Upper lobe of right lung (tissue), 1 donor: ENCODE measurements at places on chromosomes 7 and 10. TPM values are rescaled to one million over a fixed set of nuclear protein-coding genes. Genes with fewer than 3 reads are reported as not detected.
A peak's percentile ranks its signal among the peaks of the same experiment; 100 is the strongest.

DNA sequence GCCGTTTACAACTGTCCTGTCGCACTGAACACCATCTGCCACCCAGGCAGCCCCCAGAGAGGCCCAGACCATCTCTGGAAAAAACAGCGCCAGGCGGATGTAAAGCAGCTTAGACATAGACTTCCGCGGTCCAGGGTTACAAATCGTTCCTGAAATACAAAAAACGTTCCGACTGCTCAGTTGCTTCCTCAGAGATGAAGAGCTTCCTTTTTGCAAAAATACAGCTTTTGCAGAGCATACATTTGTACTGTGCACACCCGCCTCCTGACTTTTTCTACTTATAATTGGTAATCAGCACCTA lies 11.4 kb downstream of the DAGLB start:
- peaks cover 31% of the 10 kb centered on the region for H3K4me1 ChIP-seq
- H3K27me3 ChIP-seq: no peaks in the 10 kb centered on the region
- peak overlapping the region; percentile 19 for H3K27ac ChIP-seq
- H3K36me3 ChIP-seq: peaks cover 21% of the 10 kb centered on the region

The OR2A5 gene
- total RNA-seq: not detected

The RNLS gene
- total RNA-seq: 3.7 TPM

DNA sequence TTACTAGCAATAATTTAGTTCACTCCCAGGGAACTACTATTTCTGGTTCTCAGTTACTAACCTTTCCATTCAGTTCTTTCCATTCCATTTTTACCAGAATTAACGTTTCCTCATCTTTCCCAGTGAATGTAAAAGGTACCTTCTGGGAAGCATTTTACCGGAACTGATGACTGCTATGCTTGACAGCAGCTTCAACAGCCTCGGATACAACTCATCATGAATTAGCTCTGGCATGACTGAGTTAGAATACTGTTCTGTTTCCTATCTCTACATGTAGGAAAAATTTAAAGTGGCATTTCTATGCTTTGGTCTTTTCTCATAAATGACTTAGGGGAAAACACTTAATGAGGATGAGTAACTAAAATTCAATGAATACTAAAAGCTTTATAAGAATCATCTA lies 18.6 kb downstream of the TAS2R41 start:
- H3K27me3 ChIP-seq: no peaks in the 10 kb centered on the region
- H3K36me3 ChIP-seq: no peaks in the 10 kb centered on the region
- H3K4me1 ChIP-seq: peaks cover 17% of the 10 kb centered on the region
- H3K4me3 ChIP-seq: no peak overlapping the region
- no peak overlapping the region for H3K27ac ChIP-seq

The CASD1 gene
- 31.0 TPM for total RNA-seq

The MCU gene
- 31.1 TPM for total RNA-seq

The AKR1D1 gene
- not detected for total RNA-seq

GRCh38 chr7:76222839-76223238 lies 21.1 kb downstream of the SRRM3 start:
- no peaks in the 10 kb centered on the region for H3K4me1 ChIP-seq
- no peak for DNase-seq
- peaks cover 41% of the 10 kb centered on the region for H3K27me3 ChIP-seq
- no peak overlapping the region for H3K27ac ChIP-seq

GRCh38 chr10:89426230-89426868 lies 12.0 kb downstream of the IFIT5 start:
- DNase-seq: no peak
- no peak overlapping the region for H3K27ac ChIP-seq
- no peaks in the 10 kb centered on the region for H3K27me3 ChIP-seq
- no peak overlapping the region for H3K4me3 ChIP-seq
- no peaks in the 10 kb centered on the region for H3K36me3 ChIP-seq

- no peaks in the 10 kb centered on the region for H3K27me3 ChIP-seq
- H3K4me3 ChIP-seq: no peak overlapping the region
These were observed 92.3 kb downstream of the TNS3 start for GRCh38 chr7:47489624-47490023.

The GPC2 gene
- 0.49 TPM for total RNA-seq

DNA sequence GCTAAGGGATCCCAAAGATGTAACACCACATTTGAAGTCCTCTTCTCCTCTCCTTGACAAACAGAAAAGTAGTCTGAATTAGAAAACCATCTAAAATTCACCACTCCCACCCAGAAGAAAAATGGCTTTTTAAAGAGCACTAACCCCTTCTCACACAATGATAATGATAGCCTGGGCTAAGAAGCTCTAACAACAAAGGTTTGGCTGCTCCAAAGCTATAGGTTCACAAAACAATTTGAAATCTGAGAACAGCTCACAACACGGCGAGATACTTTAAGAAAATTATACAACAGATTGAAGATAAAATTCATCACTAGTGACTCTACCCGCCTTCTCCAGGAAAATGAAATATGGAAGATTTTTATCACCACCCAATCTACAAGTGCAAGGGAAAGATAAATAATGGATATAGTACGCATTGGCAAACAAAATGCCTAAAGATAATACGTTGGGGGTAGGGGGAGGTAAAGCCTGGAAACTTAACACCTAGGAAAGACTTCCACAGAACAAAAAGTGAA lies 7.4 kb downstream of the ITGB1 start:
- H3K36me3 ChIP-seq: no peaks in the 10 kb centered on the region
- no peak overlapping the region for H3K4me3 ChIP-seq
- H3K27me3 ChIP-seq: no peaks in the 10 kb centered on the region
- H3K27ac ChIP-seq: no peak overlapping the region

- H3K27ac ChIP-seq: no peak overlapping the region
- H3K27me3 ChIP-seq: no peaks in the 10 kb centered on the region
- no peak overlapping the region for H3K4me3 ChIP-seq
- DNase-seq: no peak
These were observed 41.3 kb upstream of the TES start for GRCh38 chr7:116169060-116169459.

- H3K4me3 ChIP-seq: no peak overlapping the region
- no peaks in the 10 kb centered on the region for H3K36me3 ChIP-seq
- H3K27ac ChIP-seq: no peak overlapping the region
- H3K27me3 ChIP-seq: no peaks in the 10 kb centered on the region
These were observed 16.1 kb upstream of the TRPV6 start for GRCh38 chr7:142901426-142902259.
